ENCODE measurements at places on chromosomes 3 and 15.

- no peak for DNase-seq
These were observed 317.0 kb upstream of the DCBLD2 start for GRCh38 chr3:99218468-99218867.

DNA sequence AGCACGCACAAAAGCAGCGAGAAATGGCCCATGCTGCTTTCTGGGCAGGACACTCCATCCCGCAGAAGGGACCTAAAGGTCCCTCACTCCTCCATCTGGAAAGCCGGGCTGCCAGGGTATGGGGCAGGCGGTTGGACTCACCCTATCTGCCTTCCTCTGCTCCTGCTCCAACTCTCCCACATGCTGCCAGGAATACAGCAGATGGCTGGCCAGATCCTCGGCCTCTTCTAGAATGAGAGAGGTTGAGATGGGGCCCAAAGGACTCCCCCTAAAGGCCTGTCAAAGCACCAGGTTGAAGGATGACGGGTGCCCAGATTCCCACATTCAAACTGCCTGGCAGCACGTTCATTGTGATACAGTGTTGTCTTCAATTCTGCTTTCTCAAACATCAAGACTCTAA lies 85.1 kb upstream of the C2CD4B start:
- DNase-seq, result no peak

GRCh38 chr15:51183076-51183475 lies 88.4 kb upstream of the TNFAIP8L3 start:
- DNase-seq, result no peak

DNA sequence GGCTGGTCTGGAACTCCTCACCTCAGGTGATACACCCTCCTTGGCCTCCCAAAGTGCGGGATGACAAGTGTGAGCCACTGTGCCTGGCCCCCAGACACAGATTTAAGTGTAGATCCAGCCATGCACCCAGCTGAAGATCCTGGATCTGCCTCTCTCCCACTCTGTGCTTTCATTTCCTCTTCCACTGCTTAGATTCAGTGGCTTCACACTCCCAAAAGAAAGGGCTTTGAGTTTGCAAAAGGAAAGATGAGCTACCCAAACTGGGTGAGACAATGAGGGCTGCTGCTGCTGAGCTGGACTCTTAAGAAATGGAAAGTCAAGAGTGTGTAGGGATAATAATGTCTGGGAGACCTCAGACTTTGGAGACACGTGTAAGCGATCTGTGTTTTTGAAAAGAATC lies 45.5 kb downstream of the ISG20 start:
- DNase-seq, result no peak

DNA sequence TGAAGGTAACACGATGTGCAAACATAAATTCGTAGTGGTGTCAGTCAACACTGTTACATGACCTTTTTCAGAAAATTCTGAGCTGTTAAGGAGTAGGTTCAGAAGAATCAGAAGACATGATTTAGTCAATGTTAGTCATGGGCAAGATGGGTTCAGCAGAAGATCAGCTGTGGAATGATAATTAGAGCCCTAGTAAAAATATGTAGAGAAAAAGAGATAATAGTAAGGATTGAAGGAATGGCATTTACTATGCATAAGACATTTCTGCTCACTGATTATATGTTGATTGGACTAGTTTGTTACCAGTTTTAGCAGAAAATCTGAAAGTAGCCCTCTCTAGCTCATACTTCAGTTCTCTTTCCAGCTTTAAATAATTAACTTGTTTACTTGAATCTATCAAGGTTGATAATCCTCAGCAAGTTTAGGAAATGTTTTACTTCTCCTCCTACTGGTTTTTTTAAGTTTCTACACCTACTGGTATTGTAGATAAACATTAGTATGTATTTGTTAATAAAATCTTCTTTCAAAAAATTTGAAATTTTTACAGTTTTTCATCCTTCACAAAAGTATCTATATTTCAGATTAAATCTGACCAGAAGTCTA lies 98.6 kb downstream of the ALCAM start:
- DNase-seq, result no peak

DNA sequence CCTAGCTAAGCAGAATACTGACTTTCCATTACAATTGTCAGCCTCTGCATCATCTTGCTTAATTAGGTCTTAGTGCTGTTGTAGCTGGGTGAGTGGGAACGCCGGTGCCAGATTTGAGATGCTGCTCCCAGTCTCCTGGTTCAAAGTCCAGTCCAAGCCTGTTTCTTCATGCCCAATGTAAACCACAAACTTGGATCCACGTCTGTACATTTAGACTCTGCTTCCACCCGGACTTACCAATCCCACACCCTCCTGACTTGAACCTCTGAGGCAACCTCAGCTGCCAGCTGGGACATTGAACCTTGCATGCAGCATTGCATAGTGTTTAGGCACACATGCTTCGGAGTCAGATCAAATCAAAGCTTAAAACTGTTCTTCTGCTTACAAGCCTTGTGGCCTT lies 43.0 kb downstream of the BCL2L10 start:
- no peak for DNase-seq

GRCh38 chr3:68858549-68858948 lies 73.8 kb downstream of the TAFA4 start:
- DNase-seq, result no peak

DNA sequence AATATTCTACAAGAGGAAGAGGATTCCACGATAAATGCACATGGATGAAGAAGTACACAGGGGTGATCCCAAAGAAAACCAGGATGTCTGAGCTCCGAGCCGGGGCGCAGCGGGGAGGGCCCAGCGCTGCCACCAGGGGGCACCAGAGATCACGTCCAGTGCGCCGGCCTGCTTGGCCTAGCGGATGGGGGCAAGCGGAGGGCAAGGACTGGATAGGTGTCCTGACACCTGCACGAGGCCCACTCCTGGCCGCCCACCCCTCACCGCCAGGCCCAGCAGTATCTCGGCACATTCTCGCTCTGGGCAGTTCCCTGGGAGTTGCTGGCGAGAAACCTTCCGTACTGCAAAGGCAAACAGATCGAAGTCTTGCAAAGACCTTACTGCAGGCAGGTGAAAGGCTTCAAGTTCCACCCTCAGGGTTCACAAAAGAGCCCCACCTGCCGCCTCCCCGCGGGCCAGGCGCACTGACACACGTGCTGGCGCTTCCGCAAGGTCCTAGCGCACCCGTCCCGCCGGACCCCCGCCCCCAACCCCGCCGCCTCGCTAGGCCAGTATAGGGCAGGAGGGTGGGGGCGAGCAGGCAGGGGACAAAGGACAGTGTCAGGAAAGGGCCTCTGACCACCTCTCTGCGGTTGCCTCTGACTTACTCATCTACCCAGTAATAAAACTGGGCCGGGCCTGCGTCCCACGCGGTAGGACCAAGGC lies 3.3 kb downstream of the ANKRD63 start:
- peak; percentile 47 for DNase-seq

- DNase-seq, result no peak
These were observed 83.3 kb upstream of the C2CD4B start for GRCh38 chr15:62248277-62248984.

- DNase-seq, result no peak
These were observed 53.7 kb downstream of the ARNT2 start for GRCh38 chr15:80457896-80458295.

DNA sequence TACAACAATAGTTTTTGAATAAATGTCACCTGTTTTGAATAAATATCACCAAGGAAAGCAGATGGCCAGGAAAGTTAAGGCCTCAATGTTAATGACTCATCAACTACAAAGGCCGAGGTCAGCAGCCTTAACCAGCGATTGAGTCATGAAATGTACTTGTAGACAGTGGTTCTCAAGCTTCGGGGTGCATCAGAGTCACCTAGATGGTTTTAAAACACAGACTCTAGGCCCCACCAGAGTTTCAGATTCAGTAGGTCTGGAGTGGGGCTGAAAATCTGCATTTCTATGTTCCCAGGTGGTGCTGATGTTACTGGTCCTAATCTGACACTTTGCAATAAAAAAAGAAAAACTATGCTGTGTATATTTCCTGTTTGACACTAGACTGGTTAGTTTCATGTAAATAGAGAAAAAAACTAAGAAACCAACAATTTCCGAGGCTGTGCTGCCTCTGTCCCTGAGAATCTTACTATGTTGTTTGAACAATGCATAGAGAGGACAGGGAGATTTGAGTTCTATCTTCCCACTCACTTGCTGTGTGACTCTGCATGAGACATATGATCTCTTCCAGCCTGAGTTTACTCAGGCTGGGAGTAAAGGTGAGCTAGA lies 9.8 kb downstream of the RAB27A start:
- DNase-seq, result peak; percentile 42

DNA sequence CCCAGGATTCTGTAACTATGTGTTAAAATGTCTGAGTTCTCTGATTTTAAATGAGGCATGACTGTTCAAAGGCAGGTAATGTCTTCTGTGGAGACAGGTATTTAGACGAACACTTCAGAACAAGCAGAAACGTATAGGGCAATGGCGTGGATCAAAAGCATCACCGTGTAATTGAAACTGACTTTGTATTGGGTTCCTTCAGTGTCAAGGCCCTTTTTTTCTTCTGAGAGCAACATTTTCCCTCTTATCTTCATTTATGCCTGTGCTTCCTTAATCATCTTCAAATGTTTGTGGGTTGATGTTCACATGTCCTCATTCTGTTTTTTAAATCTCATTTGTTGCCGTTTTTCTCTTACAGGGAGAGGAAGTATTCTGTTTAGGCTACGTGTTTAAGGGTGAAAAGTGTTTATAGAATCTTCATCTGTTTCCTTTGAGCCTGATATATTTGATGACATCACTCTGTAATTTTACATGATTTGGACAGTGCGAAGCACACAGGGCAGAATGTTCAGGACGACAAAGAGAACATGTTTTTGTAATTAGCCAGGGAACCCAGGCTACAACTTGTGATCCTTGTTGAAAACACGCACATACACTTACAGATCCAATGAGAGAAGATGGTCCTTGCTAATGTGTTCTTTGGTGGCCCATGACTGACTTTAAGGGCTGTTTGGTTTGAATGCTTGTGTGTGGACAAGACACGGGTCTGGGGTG lies 196.0 kb downstream of the LRTM1 start:
- DNase-seq, result no peak

DNA sequence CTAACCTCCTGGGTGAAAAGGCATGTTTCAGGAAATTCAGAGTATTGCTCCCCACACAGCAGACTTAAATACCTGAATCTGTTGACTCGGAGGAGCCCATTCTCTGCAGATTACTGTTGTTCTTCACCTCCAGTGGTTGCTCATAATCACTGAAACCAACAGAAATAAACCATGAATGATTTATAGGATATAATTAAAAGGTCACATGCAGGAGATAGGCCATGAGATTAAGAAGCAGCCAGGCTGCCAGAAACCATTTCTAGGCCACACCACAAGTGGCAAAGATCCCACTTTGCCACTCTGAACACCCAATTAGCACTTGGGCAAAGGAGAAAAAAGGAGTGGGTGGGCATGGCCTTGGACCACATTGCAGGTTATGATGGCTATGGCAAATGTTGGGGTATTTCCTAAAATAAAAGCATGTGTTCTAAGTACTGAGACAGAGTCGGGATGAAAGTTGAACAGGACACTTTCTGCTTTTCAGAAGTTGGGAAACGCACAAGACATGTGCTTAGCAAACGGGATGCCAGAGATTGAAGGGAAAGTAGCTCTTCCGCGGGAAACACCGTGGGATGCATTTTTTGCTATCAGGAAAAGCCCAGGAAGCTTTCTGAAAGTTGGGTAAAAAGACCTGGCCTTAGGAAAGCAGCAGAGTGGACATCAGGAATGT lies 1.5 kb downstream of the CDC25A start:
- DNase-seq, result no peak

DNA sequence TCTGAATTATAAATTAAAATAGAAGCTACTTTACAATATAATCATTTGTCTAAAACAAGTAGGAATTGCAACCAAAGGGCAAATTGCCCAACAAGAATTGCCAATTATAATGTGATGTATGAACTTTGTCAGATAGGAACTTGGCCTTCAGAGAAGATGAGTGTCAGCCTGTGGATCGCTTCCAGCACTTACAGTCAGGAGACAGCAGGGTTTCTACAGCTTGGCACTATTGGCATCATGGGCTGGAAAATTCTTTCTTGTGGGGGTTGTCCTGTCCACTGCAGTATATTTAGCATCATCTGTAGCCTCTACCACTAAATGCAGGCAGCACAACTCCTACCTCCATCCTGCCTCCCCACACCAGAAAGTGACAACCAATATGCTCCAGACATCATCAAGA lies 48.1 kb upstream of the CRBN start:
- no peak for DNase-seq

GRCh38 chr3:13241621-13242363 lies 168.6 kb upstream of the IQSEC1 start:
- DNase-seq, result no peak

DNA sequence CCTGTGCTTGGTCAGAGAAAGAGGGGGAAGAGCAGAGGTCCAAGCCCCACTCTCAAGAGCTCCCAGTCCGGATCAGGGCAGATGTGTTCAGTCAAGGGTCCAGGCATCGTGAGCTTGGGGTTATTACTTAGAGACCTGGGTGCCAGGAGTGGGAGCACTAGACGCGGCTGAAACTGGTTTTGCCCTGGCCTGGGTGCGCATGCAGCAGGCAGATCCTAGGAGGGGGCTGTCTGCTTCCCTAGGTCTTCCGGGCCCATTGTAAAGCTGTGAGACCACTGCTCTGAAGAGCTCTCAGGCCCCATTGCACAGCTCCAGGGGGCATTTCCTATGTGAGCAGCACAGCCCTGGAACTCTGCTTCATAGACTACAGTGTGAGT lies 204.9 kb upstream of the LINGO1 start:
- DNase-seq, result no peak

- no peak for DNase-seq
These were observed 83.0 kb upstream of the PDZRN3 start for GRCh38 chr3:73707772-73708171.

DNA sequence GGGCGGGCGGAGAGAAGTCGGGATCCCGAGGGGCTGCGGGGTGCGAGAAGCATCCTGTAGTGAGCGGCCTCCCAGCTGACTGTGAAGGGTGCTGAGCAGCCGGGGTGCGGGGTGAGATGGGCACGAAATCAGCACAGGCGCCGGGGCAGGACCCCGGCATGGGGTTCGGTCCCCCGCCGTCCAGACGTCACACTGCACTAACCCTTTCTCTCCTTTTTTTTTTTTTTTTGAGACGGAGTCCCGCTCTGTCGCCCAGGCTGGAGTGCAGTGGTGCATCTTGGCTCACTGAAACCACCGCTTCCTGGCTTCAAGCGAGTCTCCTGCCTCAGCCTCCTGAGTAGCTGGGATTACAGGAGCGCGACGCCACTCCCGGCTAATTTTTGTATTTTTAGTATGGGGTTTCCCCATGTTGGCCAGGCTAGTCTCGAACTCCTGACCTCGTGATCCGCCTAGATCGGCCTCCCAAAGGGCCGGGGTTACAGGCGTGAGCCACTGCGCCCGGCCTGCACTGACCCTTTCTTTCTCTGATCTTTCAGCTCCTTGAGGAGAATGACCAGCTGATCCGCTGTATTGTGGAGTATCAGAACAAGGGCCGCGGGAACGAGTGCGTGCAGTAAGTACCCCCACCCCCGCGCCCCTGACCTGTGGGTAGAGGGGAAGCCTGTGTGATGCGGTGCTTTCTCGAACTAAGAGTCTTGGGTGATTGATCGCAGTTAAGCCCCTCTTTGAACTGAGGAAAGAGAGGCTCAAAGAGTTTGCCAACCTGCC lies 513 bp downstream of the SS18L2 start:
- DNase-seq, result no peak

GRCh38 chr15:25059698-25060471 lies 105.1 kb downstream of the SNRPN start:
- DNase-seq, result no peak
